ENCODE measurements at places on chromosomes 11 and 22.

GRCh38 chr11:73267906-73268540 is 4.1 kb upstream of the P2RY6 start:
- H3K27ac ChIP-seq, result no peak overlapping the region

- no peak overlapping the region for H3K27ac ChIP-seq
- DNase-seq, result no peak
- H3K36me3 ChIP-seq, result no peaks in the 10 kb centered on the region
- peaks cover 19% of the 10 kb centered on the region for H3K27me3 ChIP-seq
- H3K4me3 ChIP-seq, result no peak overlapping the region
Observed at GRCh38 chr22:36725366-36726006, 21.9 kb upstream of the CACNG2 start.

- no peaks in the 10 kb centered on the region for H3K27me3 ChIP-seq
- peaks cover 37% of the 10 kb centered on the region for H3K4me1 ChIP-seq
- DNase-seq, result no peak
- H3K4me3 ChIP-seq, result no peak overlapping the region
- no peak overlapping the region for H3K27ac ChIP-seq
- H3K36me3 ChIP-seq, result peaks cover 6% of the 10 kb centered on the region
Observed at GRCh38 chr22:26687439-26687838, 30.1 kb downstream of the MIAT start.

GRCh38 chr11:19599681-19600080 is 113.0 kb upstream of the NAV2 start:
- peaks cover 6% of the 10 kb centered on the region for H3K27me3 ChIP-seq
- no peaks in the 10 kb centered on the region for H3K4me1 ChIP-seq
- H3K27ac ChIP-seq, result no peak overlapping the region
- H3K4me3 ChIP-seq, result no peak overlapping the region

GRCh38 chr11:23013509-23013908 is 153.2 kb upstream of the CCDC179 start:
- H3K27ac ChIP-seq, result no peak overlapping the region
- no peaks in the 10 kb centered on the region for H3K36me3 ChIP-seq
- H3K4me1 ChIP-seq, result no peaks in the 10 kb centered on the region
- DNase-seq, result no peak
- no peaks in the 10 kb centered on the region for H3K27me3 ChIP-seq

DNA sequence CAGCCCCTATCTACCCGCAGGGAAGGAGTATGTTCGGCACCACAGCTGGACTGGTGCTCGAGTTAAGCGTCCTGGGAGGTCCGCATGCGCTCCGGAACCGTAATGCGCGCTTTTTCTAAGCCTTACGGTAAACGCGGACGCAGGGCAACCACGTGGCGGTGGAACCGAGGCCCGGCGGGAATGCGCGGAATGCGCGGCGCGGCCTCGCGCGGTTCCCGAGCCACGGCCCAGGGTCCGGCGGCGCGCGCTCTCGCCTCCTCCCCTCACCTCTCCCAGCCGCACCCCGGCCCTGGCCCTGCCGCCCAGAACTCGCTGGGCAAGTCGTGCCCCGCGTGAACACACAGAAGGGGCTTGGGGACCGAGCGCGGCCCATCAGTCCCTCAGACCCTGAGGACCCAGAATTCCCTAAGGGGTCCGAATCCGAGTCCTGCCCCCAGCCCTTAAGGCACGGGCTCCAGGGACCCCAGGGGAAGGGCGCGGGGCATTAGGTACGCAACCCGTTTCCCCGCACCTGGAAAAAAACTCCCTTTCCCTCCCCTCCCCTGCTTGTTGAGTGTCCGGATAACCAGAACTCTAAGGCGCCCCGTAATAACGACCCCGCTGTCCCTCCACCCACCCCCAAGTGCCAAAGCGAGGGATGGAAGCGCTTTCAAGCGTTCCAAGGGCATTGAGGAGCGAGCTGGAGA is 4.3 kb upstream of the CCND1 start:
- peaks cover 49% of the 10 kb centered on the region for H3K27me3 ChIP-seq
- H3K4me1 ChIP-seq, result peaks cover 29% of the 10 kb centered on the region
- DNase-seq, result peak; percentile 30

- DNase-seq, result peak; percentile 24
- no peaks in the 10 kb centered on the region for H3K36me3 ChIP-seq
- no peak overlapping the region for H3K27ac ChIP-seq
Observed at GRCh38 chr22:46483353-46483752, 54.1 kb downstream of the CELSR1 start.

DNA sequence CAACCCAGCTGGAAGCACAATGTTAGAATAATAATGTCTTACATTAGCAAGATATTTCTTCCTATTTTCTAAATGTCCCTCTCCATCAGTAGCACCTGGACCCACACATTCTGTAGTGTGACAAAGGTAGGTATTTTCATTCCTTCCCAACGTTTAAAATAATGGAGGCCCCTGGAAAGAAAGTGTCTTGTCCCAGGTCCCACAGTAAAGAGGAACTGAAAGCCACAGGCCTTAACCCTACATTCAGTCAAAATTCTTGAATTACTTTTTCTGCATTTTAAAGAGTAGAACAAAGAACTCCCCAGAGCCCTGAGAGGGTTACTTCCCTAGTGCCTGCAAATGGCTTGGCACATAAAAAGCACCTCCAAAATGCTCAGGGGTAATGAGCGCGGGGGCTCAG is 26.3 kb downstream of the OPCML start:
- no peak for DNase-seq
- no peaks in the 10 kb centered on the region for H3K4me1 ChIP-seq
- H3K27me3 ChIP-seq, result no peaks in the 10 kb centered on the region
- H3K27ac ChIP-seq, result no peak overlapping the region
- H3K36me3 ChIP-seq, result no peaks in the 10 kb centered on the region
- H3K4me3 ChIP-seq, result no peak overlapping the region

- no peak overlapping the region for H3K27ac ChIP-seq
- no peak overlapping the region for H3K4me3 ChIP-seq
- H3K4me1 ChIP-seq, result no peaks in the 10 kb centered on the region
- peaks cover 7% of the 10 kb centered on the region for H3K27me3 ChIP-seq
- no peak for DNase-seq
- no peaks in the 10 kb centered on the region for H3K36me3 ChIP-seq
Observed at GRCh38 chr11:113977701-113978100, 2.8 kb downstream of the HTR3A start.

DNA sequence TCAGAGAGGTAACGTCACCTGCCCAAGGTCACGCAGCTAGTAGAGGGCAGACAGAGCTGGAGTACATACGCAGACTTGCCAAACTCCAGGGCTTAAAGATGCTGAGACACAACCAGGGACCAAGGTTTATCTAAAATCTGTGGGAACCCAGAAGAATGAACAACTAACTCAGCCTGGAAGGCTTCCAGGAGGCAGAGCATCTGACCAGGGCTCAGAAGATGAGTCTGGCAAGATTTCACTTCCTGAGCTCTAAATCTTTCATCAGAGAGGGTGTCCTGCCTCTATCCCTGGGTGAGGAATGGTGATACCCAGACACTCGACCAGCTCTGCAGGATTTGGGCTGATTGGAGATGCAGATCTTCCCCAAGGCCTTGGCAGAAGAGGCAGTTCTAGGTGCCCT is 9.1 kb downstream of the GAL3ST1 start:
- H3K4me1 ChIP-seq, result no peaks in the 10 kb centered on the region
- DNase-seq, result no peak
- no peak overlapping the region for H3K27ac ChIP-seq
- no peak overlapping the region for H3K4me3 ChIP-seq
- no peaks in the 10 kb centered on the region for H3K36me3 ChIP-seq

- no peaks in the 10 kb centered on the region for H3K36me3 ChIP-seq
- no peak overlapping the region for H3K27ac ChIP-seq
- H3K4me3 ChIP-seq, result no peak overlapping the region
- H3K27me3 ChIP-seq, result no peaks in the 10 kb centered on the region
Observed at GRCh38 chr11:74673693-74674360, 57.4 kb downstream of the CHRDL2 start.

DNA sequence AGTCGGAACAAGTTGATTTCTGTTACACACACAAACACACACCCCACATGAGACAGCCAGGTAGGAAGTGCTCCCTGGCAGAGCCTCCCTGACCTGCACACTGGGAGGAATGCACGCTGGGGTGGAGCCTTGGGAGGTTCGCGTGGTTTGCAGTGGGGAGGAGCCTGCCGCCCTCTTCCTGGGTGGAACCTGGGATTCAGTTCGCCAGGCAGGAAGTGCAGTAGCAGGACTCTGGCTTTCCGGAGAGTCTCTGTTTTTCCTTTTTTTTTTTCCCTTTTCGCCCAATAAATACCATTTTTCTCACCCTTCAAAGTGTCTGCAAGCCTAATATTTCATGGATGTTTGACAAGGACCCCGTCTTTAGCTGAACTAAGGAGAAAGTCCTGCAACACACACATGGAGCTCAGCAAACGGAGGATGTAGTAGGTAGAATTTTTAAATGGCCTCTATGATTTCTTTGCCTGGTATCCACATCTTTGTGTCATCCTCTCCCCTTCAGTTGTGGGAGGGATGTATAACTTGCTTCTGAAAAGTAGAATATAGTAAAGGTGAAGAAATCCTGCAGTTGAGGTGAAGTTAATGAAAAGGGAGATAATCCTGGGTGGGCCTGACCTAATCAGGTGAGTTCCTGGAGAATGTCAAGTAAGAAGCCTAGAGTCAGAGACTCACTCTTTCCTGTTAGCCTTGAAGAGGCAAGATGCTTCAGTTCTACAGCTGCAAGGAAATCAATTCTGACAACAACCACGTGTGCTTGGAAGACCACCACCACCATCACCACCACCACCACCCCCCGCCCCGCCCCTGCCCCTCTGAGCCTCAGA is 72.9 kb downstream of the PIWIL4 start:
- H3K36me3 ChIP-seq, result no peaks in the 10 kb centered on the region
- no peak overlapping the region for H3K27ac ChIP-seq
- DNase-seq, result no peak
- no peaks in the 10 kb centered on the region for H3K4me1 ChIP-seq
- no peak overlapping the region for H3K4me3 ChIP-seq

GRCh38 chr22:44406341-44407170 is 91.5 kb downstream of the RTL6 start:
- H3K36me3 ChIP-seq, result no peaks in the 10 kb centered on the region
- H3K4me1 ChIP-seq, result no peaks in the 10 kb centered on the region
- DNase-seq, result no peak

- no peak overlapping the region for H3K4me3 ChIP-seq
- H3K36me3 ChIP-seq, result peaks cover 4% of the 10 kb centered on the region
- DNase-seq, result peak; percentile 96
- no peaks in the 10 kb centered on the region for H3K27me3 ChIP-seq
Observed at GRCh38 chr11:64894070-64894811, 15.8 kb upstream of the EHD1 start.

- no peak for DNase-seq
- peaks cover 19% of the 10 kb centered on the region for H3K4me1 ChIP-seq
- H3K4me3 ChIP-seq, result peak overlapping the region; percentile 52
- no peaks in the 10 kb centered on the region for H3K27me3 ChIP-seq
- peaks cover 40% of the 10 kb centered on the region for H3K36me3 ChIP-seq
Observed at GRCh38 chr22:43183496-43184277, 3.2 kb downstream of the TTLL12 start.

DNA sequence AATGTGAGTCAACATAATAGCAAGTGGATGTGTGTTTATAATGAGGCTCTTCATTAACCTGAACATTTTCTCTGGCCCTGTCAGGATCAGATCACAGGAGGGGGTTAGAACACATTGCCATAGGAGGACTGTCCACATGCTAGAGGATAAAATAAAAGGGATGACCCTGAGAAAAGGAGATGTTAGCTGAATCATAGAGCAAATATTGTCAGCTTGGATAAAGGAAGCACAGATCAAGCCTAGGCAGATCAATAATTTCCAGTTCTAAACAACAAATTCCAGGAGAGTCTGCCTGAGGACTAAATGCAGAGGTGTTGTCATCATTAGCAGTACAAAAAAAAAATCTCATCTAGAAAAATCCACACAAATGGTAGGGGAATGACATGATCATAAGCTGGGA is 337.9 kb downstream of the LRRC4C start:
- no peaks in the 10 kb centered on the region for H3K27me3 ChIP-seq
- no peak overlapping the region for H3K4me3 ChIP-seq
- no peak overlapping the region for H3K27ac ChIP-seq

GRCh38 chr11:69542314-69543168 is 61.1 kb downstream of the LINC01488 start:
- H3K27ac ChIP-seq, result no peak overlapping the region
- peaks cover 35% of the 10 kb centered on the region for H3K27me3 ChIP-seq
- peaks cover 25% of the 10 kb centered on the region for H3K4me1 ChIP-seq
- H3K4me3 ChIP-seq, result no peak overlapping the region

DNA sequence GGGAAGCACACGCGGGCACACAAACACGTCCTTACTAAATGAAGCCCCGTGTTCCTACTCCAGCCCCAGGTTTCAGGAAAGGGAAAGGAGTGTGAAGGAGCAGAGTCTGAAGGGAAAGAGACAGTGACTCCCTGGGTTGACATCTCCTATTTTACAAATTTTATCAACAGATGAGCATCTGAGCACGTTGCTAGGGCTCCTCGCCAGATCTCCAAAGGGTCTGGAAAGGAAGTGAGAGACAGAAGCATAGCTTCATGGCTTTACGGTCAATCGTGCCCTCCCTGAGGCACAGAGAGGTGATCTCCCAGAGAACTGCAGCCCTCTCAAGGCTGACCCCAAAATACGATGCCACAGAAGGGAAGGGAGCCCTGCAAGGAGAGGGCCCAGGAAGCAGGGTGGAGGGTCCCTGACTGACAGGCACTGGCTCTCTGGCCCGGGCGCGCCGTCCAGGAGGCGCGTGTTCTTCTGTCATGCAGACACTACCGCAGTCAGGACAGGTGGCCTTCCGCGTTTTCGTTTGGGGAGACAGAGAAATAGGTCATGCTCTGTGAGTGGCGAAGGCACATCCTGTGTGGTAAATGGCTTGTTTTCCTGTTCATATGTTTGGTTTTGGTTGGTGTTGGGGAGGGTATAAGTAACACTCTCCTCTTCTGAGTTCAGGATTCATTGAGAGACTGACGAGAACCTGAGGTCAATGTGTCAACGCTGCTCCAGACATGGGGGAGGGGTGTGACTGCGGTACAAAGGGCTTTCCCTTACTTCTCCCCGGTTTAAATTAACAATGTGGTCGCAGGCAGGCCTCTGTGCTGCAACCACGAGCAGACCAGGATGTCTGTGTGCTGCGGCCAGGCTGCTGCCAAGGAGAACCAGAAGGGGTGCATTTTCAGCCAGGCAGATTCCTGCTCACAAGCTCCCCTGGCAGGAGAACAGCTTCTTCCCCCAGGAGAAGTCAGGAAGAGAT is 813.3 kb downstream of the OPCML start:
- DNase-seq, result peak; percentile 76
- H3K4me3 ChIP-seq, result peak overlapping the region; percentile 34
- H3K27me3 ChIP-seq, result no peaks in the 10 kb centered on the region
- peaks cover 28% of the 10 kb centered on the region for H3K4me1 ChIP-seq
- H3K36me3 ChIP-seq, result no peaks in the 10 kb centered on the region

DNA sequence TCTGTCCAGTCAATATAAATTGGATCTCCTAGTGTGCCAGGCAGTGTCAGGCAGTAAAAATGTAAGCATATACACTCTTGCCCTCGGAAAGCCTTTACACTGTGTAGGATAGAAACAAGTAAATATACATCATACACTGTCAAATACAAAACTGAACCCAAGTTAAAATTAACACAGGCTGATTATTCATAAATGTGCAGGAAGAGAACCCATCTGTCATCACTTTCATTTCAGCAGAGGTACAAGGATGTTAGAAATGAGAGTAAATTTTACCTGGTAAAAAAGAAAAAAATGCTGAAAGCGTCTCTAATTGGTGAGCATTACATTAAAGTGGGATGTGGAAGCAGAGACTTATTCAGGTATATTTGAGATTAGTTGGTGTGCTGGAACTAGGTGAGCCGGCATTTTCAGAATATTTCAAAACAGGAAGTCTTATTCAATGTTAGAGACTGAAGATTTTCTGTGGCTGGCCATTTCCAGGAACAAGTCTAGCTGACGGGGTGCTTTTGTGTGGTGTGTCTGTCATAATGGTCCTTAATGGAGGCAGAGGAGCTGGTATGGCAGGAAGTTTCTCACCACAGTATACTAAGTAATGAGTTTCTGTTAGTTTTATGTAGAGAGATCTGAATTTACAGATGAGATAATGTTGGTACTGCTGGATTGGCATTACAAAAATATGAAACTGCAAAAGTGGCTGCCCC is 192.6 kb downstream of the CASP12 start:
- H3K27me3 ChIP-seq, result no peaks in the 10 kb centered on the region
- peak overlapping the region; percentile 58 for H3K4me3 ChIP-seq
- peak overlapping the region; percentile 75 for H3K27ac ChIP-seq
- peak; percentile 83 for DNase-seq
